Activated CD4-positive, alpha-beta T cell treated with anti-CD3 and anti-CD28 coated beads, Interleukin-2, amount 50 U/mL, for 4 hours (primary cell): ENCODE measurements at places on chromosomes 6 and 20.

GRCh38 chr6:156778454-156779205 lies 1.5 kb downstream of the ARID1B start:
- peak; percentile 23 for DNase-seq

- no peak for DNase-seq
Measured at GRCh38 chr6:79079561-79080041, 1.5 kb upstream of the PHIP start.

DNA sequence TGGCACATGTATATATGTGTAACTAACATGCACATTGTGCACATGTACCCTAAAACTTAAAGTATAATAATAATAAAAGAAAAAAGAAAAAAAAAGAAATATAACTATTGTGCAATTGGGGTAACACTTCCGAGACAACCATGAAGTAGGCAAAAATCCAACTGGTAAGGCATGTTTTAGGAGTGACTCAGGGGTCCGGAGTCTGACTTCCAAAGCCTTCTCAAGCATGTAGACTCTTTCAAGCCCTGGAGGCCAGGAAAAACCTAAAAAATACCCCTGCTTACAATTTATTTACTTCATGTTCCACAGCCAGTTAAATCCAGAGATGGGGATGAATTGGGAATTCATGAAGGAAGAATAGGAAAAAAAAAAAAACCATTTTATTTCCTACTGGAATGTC lies 161.3 kb upstream of the PHACTR1 start:
- DNase-seq = no peak

DNA sequence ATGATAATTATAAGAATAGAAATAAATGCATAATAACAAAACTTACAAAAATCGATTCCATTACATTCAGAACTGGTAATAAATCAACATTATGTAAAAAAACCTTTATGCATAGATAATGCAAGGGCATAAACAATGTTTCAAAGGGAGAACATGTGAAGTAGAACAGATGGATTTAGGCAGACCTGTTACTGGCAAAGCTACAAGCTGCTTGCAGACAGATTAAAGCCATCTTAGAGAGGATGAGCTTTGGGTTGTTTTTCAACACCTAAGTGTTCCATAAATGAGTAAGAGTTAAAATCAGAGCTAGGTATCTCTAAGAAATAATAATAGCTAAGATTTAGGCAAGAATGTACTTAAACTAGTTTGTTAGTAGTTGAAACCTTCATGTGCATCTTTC lies 37.2 kb downstream of the SNAP25 start:
- DNase-seq = no peak

DNA sequence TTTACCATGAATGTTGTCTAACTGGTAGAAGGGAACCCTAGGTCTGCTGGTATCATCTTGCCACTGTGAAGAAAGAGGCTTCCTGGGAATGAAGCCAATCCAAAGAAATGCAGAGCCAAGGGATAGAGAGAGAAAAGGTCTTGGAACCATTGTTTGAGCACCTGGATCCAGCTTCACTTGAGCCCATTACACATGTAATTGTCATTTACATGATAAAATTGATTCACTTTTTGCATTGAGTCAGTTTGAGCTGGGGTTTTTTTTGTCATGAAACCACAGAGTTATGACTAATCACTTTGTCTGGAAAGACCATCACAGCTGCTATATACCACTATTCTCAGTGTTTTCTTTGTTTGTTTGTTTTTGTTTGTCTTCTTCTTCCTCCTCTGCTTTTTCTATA lies 112.3 kb downstream of the CBLN4 start:
- DNase-seq = no peak

DNA sequence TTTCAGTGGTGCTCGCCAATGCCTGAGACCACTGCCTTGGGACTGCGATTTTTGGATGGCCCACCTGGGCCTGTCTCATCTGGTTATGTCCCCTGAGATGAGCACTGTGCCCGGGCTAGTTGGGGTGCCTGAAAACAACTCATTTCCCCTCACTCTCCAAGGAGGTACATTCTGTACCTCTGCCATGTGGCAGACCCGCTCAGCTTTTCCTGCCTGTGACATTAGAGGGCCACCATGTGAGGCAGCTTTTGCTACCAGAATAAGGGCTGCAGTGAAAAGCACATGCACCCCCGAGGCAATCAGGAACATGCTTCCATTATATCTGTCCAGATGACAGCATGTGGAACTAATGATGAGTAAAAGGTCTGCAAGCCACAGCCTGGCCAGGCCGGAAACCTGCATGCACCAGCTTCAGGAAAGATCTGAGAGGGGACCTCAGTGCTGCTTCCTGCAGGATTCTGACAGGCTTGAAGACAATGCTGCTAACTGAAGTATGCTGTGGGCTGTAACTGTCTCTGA lies 11.3 kb upstream of the SRSF6 start:
- DNase-seq = no peak

DNA sequence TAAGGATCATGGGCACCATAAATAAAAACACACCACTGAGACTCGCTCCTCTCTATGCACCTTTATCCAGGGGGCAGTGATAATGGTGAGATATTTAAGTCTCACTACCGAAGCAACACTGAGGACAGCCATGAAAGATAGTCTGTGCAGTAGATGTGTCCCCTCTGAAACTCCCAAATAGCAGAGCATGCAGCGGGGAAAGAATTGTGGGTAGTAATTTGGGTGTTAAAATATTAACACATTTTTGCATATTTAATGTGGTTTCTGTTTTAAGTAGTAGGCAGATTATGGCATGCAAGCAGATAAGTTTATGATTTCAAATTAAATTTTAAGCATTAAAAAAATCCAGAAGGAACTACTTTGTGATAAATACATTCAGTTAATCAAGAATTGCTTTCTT lies 82.7 kb downstream of the CTNNBL1 start:
- no peak for DNase-seq

DNA sequence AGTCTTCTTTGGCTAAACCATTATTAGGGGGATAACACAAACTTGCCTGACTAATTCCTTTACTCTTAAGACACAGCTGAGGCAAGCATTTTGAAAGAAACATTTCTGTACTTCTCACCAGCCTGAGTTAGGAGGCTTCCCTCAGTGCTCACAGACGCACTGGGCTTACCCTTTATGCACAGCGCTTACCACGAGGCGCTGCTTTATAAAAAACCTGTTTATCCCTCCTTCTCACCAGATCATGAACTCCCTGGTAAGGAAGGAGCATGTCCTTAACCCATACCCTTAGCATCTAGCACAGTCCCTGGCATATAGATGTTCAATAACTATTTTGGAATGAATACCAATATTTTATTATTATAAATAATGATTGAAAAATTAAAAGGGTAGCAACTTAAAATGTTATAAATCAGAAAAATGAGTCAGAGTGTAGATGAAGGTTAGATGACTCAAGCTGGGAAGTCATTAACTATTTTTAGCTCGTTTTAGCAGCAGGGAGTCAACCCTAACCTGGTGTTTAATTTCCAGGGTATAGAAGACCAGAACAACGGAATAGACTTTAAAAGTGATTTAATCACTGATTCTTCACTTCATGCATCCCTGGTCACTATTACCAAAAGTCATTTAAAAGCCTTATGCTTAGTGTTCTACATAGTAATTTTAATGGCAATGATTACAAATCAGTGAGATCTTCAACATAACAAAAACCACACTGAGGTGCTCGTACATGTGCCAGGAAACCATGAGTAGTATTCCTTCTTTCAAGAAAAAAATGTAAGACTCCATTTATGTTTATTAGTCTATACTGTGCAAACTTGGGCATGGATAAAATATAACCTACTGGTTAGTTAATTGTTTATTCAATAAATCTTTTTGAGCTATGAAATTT lies 4.1 kb upstream of the TPD52L1 start:
- DNase-seq = no peak

DNA sequence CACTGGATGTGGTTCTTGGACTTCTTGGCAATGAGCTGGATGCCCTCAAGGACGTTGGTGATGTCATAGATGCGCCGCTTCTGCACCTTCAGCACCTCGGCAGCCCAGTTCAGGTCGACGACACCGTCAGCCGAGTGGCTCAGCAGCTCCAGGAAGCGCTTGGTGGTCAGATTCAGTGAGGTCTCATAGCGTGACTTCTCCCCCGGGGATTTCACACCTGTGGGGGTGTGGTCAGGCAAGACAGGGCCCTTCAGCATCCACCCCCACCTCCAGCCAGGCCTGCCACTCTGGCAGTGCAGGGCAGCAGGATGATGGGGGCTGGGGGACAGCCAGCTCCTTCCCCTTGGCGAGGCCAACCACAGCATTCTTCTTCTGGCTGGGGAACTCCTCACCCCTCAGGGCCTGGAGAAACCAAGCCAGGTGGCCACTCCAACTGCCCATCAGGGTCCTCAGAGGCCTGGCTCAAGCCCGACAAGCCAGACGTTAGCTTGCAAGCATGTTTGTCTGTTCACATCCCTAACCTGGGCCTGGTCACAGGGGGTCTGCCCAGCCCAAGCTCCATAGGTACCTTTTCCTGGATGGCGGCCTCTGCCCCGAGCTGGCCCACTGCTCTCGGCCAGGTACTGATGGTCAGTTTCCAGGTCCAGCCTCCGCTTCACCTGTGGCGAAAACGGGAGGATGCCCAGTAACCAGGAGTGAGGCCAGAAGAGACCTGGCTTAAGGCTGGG lies 5.7 kb upstream of the NECAB3 start:
- no peak for DNase-seq

DNA sequence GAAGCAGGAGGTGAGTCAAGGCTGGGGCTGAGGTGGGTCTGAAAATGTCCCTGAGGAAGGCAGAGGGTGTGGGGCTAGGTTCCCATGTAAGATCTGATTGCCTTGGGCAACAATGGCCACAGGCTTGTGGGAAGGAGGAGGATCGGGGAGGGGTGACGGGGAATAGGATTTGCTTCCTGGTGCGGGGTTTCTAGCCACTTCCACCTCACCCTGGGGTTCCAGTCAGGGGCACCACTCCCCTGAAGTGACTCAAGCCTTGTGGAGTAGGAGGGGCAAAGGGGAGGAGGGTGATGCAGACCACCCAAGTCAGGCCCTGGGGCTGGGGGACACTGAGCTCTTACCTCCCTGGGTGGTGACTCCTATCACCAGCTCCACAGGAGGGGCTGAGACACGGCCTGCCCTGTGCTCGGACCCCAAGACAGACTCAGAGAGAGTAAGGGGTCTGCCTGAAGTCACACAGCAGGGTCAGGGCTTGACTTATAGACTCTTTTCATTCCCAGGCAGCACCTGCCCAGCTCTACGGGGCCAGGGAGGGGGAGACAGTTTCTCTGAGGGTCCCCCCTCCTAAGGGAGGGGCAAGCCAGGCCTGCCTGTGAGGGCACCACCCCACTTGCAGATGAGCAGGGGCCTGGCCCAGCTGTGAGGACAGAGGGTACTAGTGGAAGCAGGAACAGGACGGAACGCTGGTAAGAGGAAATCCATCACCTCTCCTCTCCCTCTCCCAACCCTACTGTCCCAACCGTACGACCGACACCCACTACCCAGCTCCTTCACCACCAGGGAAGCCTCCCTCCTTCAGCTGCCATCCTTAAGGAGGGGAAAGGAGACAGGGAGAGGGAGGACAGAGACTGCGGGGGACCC lies 12.4 kb upstream of the SPDEF start:
- DNase-seq = no peak

DNA sequence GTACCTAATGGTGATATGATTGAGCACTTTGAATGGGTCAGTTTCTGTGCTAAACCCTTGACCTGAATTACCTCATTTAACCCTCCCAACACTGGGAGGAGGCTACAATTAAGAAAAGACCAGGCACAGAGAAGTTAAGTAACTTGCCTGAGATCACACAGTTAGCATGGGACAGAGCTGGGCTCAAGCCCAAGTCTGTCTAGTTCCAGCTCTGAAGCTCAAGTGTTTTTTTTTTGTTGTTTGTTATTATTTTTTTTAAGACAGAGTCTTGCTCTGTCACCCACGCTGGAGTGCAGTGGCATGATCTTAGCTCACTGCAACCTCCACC lies 4.0 kb downstream of the FAM83D start:
- DNase-seq = no peak

DNA sequence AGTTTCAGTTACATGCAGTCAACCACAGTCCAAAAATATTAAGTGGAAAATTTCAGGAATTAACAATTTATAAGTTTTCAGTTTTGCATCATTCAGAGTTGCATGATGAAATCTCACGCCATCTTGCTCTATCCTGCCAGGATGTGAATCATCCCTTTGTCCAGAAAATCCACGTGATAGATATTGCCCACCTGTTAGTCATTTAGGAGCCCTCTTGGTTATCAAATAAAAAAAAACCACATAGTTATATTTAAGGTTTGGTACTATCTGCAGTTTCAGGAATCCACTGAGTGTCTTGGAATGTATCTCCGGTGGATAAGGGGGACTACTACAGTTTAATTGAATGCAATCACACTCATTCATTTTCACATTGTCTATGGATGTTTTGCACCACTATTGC lies 1249.0 kb upstream of the CITED2 start:
- DNase-seq = no peak

- no peak for DNase-seq
Measured at GRCh38 chr20:17822039-17822438, 122.3 kb downstream of the BANF2 start.

- no peak for DNase-seq
Measured at GRCh38 chr20:64100946-64101688, 6.2 kb downstream of the NPBWR2 start.

DNA sequence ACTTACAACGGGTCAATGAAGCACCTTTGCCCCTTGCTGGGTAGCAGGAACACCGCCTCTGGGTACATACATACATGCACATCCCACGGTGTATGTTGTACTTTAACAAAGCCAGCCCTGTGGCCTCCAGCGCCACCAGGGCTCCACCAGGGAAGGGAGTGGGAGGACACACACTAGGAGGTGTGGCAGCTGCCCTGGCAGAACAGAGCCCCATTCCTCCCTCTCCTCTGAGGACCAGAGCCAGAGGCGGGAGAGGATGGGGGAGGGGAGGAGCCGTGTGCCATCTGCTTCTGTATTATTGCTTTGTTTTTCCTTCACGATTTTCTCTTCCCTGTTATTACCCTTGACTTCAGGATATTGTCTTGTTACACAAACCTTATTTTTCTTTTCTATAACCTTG lies 105.8 kb upstream of the TRAF3IP2 start:
- DNase-seq = no peak

- no peak for DNase-seq
Measured at GRCh38 chr6:131015630-131016263, 47.3 kb downstream of the EPB41L2 start.

DNA sequence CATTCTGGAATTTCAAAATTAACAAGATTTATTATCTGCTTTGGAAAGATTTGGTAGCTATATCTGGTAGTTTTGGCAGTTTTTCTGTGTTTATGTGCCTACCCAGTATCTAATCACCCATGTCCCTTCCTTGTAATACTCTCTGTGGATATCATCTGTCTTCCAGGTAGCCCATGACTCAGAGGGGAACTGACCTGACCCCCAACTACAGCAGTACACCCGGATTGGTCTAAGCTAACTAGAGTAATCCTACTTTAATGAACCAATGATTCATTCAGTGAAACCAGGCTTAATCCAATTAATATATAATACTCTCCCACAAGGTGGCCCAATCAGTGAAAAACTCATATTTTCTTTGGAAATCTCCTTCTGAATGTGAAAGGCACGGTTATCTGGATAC lies 295.3 kb upstream of the SULF2 start:
- DNase-seq = no peak

GRCh38 chr20:34525342-34525708 lies 9.1 kb downstream of the DYNLRB1 start:
- no peak for DNase-seq

- no peak for DNase-seq
Measured at GRCh38 chr20:10609770-10610169, 64.0 kb downstream of the JAG1 start.
